ENCODE measurements at places on chromosomes 13 and 19.

- DNase-seq = no peak
These were observed 81.8 kb upstream of the RUBCNL start for GRCh38 chr13:46468570-46469463.

DNA sequence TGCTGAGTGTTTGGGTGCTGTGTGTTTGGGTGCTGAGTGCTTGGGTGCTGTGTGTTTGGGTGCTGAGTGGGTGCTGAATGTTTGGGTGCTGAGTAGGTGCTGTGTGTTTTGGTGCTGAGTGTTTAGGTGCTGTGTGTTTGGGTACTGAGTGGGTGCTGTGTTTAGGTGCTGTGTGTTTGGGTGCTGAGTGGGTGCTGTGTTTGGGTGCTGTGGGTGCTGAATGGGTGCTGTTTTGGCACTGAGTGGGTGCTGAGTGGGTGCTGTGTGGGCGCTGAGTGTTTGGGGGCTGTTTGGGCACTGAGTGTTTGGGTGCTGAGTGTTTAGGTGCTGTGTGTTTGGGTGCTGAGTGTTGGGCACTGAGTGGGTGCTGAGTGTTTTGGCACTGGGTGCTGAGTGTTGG lies 48.5 kb upstream of the F7 start:
- DNase-seq = no peak

DNA sequence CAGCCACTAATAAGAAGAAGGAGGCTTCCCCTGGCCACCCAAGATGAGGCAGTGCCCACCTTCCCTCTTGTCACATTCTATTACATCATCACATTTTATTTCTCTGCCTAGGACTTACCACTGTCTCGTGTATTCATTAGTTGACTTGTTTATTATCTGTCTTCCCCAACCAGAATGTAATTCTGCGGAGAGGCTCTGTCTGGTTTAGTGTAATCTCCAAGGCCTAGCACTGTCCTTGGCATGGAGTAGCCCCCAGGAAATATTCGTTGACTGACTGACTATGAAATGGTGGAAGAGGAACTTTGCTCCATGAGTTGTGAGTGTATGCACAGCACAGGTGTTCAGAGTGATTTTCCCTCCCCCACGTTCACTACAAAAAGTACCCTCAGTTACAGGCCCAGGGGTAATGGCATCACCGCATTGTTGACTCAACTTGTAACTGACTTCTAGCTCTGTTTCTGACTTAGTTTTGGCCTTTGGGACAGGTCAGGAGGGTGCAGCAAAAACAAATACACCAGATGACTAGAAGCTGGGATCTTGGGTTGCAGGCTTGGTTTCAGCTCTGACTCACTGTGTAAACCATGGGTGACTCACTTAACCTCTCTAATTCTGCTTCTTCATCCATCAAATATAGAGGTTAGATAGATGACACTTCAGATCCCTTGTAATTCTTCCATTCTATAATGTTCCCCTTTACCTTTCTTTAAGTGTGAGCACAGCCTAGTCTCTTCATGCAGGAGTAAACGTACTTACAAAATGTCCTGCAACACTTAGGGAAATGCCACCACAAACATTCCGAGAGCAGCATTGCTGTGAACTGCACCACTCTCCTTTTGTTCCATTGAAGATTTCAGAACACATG lies 229.7 kb downstream of the KCNRG start:
- DNase-seq = peak; percentile 52

DNA sequence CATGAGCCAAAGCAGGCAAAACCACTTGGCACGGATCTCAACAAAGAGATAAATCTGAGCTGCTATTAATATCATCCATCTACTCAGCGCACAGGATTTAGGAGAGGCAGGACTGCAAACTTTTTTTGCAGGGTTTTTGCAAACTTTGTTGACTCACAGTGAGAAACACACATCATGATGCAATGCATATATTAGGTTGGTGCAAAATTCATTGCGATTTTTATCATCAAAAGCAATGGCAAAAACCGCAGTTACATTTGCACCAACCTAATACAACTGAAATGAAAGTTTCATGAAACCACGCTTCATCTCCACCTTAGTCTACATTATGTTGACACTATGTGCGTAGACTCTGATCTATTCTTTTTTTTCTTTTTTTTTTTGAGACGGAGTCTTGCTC lies 4.5 kb upstream of the NOVA2 start:
- DNase-seq = no peak

GRCh38 chr19:56839652-56840450 lies 675 bp downstream of the PEG3 start:
- DNase-seq = no peak

GRCh38 chr13:40580566-40581276 lies 85.7 kb downstream of the FOXO1 start:
- no peak for DNase-seq
